Heart right ventricle (tissue), 16 donors: ENCODE measurements at places on chromosomes 3 and 15. TPM values are rescaled to one million over a fixed set of nuclear protein-coding genes. Genes with fewer than 3 reads are reported as not detected.
A peak's percentile ranks its signal among the peaks of the same experiment; 100 is the strongest.

DNA sequence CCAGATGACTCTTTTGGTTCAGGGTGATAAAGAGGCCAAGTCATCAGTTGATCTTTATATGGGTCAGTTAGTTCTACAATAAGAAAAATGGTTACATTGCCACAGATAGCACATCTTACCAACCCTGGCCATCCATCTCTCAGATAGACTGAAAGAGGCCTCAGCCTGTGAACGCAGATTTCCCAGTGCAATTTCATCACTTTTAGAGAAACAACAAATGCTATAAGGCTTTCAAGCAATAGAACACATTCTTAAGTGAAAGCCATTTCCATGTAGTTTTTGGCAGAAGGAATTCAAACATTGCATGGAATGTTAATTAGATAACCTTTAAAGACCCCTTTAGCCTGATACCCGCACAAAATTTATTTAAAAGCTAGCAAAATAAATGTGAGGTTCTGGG, 200.6 kb upstream of the ZBTB20 start:
- no peak for DNase-seq

DNA sequence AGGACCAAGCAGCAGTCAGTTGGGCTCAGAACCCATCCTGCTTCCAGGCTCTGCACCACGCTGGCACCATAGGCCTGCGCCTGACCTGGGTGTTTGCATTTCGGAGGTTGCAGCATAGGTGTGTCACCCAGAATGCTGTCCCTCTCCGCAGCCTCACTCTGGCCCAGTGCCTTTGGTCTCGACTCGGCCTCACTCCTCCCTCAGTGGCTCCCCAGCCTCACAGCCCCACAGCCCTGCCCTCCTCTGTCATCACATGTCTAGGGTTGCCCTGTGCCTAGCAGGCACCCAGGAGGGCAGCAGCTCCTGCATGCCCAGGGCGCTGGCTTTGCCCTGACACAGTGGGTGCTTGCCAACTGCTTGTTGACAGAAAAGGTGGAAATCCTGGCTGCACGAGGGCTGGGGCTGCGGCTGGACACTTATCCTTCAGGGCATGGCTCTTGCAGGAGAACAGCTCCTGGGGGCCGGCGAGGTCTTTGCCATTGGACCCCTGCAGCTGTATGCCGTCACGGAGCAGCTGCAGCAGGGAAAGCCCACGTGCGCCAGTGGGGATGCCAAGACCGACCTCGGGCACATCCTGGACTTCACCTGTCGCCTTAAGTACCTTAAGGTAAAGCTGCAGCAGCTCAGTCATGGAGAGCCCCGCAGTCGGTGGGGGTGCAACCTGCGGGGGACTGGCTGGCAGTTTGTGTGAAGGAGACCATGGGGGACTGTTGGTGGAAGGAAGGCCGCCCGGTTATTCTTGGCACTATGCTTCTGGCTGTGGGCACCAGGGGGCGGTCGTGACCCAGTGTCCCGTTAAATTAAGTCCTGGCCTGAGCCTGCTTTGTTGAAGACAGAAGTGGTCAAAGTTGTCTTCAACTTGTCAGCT, 16.2 kb downstream of the NISCH start:
- peak; percentile 80 for DNase-seq

GRCh38 chr3:13025090-13025489, 48.1 kb downstream of the IQSEC1 start:
- DNase-seq = peak; percentile 56

DNA sequence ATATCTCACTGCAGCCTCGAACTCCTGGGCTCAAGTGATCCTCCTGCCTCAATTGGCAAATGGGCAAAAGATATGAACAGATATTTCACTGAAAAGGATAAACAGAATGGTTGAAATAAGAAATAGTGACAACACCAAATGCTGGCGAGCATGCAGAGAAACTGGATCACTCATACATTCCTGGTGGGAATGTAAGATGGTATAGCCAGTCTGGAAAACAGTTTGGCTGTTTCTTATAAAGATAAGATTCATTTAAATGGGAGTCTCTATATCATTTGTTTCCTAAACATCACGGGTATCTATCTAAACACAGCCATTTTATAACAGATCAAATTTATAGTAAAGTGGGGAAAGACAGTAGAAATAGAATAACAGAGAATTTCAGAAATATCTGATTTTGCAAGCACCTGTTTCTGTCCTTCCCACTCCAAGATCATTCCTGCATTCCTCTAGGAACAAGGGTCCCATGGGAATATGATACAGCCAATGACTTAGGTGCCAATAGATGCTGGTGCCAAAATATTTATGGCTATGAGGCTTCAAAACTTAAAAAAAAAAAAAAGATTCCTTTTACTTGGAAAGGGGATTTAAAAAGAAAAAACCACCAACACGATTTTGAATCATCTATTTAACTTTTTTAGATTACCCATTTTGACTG, 9.9 kb upstream of the TFDP2 start:
- no peak for DNase-seq

The SPSB4 gene
- 2.3 TPM for polyA plus RNA-seq

DNA sequence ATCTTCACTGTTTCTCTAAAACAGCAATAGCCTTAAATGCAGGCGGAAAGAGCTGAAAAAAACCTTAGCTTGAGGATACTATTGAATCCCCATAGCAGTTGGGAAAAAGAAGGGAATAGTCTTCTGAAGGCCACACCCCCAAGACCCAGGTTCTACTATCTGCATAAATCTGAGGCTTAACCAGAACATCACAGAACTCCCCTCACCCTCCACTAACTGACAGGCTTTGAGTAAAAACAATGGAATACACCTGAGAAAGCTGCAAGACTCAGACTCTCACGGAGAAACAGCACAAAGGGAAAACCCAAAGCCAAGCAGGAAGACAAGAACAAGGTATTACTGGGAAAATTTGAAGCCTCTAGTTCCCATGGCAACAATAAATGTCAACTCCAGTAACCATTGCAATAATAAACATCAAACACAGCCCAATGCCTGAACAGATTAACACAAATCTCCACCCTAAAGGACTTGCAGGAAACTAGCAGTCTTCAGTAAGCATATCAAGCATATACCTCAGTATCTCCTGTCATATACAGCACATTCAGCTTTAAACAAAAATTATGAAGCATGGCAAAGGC, 56.4 kb downstream of the TMCC1 start:
- no peak for DNase-seq

- DNase-seq = no peak
Measured at GRCh38 chr15:75328493-75329314, 7.2 kb upstream of the COMMD4 start.

DNA sequence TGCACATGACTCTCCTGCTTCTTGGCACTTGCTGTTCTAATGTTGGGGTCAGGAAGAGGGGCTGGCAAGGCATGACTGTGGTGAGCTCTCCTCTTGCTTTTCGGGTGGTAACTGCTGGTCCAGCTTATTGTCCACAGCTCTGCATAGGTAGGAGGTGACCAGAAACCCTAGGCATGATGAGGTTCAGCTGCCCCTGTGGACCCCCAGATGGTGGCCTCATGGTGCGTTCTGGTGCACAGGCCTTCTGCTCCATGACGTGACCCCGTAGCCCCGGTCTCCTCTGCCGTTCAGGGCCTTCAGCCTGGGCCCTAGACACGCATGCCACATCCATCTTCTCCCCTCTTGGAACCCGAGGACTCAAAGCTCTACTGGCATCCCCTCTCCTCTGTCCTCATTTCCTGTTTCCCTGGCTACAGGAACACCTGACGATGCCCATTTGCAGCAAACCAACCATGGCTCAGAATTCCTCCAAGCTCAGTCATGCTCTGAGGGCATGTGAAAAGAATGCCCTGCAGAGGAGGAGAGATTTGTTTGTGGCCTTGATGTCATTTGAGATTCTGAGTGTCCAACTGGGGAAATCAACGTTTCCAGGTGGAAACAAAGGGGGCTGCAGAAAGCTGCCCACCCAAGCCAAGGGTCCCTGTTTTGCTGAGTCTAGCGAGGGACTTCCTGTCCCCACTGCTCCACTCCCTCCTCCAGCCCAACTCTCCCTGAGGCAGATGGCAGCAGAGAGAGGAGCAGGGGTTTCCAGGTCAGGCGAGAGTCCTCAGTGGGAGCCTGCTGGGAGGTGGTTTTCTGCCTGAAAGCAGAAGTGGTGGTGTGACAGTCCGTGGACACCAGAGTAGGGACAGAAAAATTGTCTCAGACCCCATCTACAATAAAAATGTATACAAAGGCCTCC, 198.7 kb upstream of the LYSMD4 start:
- DNase-seq = no peak
